ENCODE measurements at places on chromosomes 1 and 21.

DNA sequence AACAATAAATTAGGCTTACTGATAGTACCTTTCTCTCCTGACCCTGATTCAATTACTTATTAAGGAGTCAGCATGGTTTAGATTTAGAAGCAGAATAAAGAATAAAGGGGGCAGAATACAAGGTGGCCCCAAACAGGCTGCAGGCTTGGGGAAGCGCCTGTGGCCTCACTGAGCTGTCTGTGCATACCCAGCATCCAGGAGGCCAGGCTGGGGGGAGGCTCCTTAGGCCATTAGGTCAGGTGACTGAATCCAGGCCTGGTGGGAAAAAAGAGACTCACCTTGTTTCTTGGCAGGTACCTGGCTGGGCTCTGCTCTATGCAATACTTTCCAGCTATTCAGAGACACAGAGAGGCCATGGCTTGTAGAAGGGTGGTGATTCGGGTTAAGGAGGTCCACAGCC lies 38.8 kb downstream of the PGBD5 start:
- DNase-seq, result no peak

GRCh38 chr1:222060210-222060916 lies 318.5 kb upstream of the DUSP10 start:
- no peak for DNase-seq

DNA sequence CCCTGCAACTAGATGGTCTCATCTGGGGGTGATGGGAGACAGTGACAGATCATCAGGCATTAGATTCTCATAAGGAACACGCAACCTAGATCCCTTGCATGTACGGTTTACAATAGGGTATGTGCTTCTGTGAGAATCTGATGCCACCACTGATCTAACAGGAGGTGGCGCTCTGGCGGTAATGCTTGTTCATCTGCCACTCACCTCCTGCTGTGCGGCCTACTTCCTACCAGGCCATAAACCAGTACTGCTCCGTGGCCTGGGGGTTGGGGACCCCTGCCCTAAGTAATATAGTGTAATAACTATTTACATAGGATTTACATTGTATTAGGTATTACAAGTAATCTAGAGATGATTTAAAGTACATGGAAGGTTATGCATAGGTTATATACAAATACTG lies 134.9 kb downstream of the CLEC20A start:
- no peak for DNase-seq

DNA sequence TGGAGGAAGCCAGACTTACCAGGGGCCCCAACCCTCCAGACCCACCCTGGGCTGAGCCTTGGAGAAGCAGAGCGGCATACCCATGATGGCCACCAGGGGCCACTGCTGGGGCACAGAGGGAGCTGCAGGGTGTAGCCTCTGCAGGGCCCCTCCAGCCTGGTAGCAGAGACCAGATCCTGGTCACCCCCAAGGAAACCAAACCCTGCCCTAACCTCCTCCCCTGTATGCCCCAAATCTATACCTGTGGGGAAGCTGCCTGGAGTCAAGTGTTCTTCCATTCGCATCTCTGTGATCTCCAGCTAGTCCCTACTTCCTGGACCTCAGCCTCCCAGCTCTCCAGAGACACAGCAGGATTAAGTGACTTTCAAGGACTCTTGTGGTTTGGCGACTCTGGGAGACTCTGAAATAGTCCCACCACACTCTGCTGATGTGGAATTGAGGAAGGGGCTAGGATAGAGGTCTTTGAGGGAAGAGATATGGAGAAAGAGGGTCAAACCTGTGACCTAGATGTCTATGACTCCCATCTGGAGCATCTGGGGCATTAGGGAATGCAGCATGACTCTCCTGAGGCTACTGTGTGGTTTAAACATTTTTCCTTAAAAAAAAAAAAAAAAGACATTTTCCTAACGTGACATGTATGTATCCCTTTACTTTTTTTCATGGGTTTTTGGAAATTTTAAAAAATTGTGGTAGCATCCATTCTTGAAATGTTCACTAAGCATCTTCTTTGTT lies 119.2 kb upstream of the IPO9 start:
- DNase-seq, result peak; percentile 35

DNA sequence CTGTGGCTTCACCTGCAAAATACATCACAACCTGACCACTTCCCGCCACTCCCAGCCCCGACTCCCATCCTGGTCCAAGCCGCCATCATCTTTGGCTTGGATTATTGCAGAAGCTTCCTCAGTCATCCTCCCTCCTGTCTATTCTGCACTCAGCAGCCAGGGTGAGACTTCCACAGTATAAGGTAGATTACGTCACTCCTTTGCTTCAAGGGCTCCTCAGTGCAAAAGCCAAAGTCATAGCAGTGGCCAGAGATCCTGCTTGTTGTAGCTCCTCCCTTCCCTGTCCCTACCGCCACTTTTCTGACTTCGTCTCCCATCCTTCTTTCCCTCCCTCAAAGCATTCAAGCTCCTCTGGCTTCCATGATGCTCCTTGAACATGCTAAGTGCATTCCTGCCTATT lies 152.8 kb downstream of the GRIK3 start:
- DNase-seq, result no peak

GRCh38 chr21:45415188-45415942 lies 10.4 kb downstream of the COL18A1 start:
- no peak for DNase-seq

DNA sequence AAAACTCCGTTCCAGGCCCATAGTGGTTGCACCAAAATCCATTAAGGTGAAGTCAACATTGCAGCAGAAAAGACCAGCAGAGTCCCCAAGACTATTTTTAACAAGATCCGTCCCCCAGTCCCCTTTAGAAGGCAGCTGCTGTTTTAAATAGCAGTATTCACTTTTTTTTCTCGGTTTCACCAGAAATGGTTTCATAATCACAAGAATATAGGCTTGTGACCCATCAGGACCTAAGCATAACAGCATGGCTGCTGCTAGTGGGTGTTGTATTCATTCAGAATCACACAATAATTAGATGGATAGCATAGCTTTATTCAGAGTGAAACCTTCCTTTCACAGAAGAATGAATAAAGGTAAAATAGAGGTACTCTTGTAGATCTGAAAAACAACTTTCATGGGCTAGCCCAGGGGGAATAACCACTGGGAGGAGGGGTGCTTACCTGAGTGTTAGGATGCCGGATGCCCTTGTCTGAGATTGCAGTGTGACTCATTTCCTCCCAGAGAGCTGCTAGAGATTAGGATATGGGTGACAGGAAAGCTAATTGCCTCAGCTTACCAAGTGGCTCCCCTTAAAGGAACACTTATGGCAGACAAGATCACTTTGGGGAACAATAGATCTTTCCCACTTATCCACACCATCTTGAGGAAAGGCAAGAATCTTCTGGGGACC lies 35.0 kb downstream of the ACKR1 start:
- DNase-seq, result no peak

DNA sequence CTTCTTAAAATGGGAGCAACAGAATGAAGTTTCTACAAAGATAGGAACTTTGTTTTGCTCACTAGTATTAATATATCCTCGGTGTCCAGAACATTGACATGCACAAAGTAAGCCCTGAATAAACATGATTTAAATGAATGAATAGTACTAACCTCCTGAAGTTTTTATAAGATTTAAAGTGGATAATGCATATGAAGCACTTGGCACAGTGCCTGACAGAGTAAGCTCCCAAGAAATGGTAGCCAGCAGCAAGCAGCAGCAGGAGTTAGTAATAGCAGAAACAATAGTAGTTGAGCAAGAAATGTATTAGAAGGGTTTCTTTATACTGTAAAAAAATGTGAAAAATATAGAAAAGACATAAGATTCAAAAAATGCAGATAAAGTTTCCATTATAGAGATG lies 258.1 kb upstream of the C1orf87 start:
- DNase-seq, result no peak

DNA sequence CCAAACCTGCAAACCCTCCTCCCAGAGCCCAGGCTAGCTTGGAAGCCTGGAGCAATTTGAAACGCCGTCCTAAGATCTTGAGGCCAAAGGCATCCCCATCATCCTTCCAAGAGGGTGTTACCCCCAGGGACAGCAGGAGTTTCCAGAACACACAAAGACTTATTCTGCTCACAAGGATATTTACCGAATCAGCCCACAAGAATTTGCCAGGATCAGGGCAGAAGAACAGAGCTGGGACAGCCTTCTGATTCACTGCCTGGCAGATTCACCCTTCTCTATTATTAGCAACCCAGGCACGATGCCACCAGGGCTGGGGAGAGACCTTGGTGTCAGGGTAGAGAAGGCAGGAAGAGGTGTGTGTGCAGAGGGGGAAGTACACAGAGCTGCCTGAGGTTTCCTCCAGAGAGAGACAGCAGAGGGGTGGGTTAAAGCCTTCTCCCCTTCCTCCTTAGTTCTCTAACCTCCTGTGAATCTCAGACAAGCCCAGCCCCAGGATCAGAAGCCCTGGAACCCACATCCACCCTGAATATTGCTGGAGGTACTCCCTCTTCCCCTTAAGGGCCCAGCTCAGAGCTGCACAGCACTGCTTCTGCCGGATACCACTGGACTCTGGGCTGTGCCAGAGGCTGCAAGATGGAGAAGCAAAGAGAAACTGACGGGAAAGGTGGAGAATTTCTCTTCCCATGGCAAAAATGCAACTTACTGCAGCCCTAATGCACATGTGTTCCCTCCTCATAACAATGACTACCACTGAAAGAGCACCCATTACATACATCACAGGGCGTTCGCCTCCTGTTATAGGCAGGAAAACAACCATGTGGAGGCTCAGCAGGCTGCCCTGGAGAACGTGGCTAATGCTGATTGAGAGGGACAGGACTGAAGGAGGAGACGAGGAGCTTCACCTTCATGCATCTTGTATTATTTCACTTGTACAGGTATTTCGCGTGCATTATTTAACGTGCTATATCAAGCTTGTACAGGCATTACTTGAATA lies 61.8 kb downstream of the ITPKB start:
- peak; percentile 91 for DNase-seq

GRCh38 chr1:24931146-24931467 lies 1.0 kb upstream of the RUNX3 start:
- DNase-seq, result no peak

DNA sequence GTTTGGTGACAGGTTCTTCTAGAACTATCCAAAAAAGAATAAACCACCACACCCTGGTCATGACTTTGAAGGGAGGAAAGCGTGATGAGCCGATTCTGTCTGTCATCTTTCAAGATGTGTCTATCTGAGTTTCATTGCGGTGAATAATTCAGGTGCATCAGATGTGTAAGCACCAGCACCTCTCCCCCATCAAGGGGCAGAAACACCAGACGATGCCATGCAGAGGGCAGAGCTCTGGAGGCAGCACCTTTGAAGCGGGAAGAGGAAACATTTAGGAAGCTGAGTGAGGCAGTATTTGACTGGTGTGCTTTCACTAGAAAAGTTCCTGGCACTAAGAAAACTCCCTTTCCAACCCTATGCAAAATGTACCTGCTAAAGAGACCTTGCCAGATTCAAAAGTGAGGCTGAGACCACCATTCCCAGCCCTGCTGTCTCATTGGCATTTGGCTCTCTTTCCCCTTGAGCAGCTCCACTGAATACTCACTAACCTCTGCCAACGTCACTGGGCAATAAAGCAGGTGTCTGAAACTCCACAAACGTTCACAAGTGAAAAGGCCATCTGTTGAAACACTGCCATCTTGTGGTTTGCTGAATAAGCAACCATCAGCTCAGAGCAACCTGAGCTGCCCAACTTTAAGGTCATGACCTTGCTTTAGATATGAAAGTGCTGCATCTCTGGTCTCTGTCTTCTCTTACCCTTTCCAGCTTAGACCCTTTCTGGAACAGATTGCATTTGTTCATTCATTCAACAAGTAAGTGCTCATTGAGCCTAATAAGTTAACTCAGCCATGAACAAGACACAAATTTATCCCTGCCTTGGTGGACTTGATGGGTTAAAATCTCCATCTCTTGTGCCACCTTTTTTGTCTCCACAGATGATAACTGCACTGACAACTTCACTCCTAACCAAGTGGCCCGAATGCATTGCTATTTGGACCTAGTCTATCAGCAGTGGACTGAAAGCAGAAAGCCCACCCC lies 228.6 kb downstream of the PAPPA2 start:
- DNase-seq, result peak; percentile 16

GRCh38 chr1:230424391-230425251 lies 1.5 kb downstream of the PGBD5 start:
- DNase-seq, result no peak

DNA sequence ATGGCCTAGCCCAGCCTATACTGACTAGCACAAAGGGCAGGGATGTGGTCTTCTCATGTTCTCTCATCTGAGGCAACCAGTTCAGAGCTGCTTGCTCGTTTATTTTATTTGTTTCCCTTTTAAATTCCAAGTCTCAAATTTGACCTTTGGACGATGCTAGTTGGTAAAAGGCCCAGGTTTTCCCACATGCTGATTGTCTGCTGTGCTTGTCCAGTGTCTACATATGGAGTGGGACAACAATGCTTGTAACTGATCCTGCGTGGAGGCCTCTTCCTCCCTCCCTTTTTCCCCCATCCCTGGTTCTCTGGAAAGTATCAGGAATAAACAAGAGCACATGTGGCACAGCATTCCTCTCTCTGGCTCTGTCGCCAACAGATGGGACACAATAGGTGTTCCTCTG lies 34.0 kb upstream of the BEND5 start:
- DNase-seq, result no peak

DNA sequence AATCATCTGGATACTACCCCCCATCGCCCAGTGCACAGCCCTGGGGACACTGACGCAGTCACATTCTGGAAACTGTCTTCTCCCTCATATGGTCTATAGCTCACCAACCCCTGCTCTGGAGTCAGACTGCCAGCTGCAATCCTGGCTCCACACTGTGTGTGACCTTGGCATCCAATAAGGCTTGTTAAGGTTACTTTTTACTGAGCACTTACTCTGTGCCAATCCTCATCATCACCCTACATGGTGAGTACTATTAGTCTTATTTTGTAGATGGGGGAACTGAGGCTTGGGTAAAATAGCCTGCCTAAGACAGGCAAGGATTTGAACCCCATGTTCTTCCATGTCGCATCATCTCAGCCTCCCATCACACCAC lies 34.9 kb downstream of the AHDC1 start:
- DNase-seq, result no peak

GRCh38 chr1:228463559-228464455 lies 23.4 kb upstream of the RNF187 start:
- DNase-seq, result peak; percentile 79

GRCh38 chr1:5338466-5338865 lies 653.8 kb downstream of the NPHP4 start:
- DNase-seq, result no peak

GRCh38 chr1:89260042-89260441 lies 12.6 kb downstream of the GBP5 start:
- no peak for DNase-seq

DNA sequence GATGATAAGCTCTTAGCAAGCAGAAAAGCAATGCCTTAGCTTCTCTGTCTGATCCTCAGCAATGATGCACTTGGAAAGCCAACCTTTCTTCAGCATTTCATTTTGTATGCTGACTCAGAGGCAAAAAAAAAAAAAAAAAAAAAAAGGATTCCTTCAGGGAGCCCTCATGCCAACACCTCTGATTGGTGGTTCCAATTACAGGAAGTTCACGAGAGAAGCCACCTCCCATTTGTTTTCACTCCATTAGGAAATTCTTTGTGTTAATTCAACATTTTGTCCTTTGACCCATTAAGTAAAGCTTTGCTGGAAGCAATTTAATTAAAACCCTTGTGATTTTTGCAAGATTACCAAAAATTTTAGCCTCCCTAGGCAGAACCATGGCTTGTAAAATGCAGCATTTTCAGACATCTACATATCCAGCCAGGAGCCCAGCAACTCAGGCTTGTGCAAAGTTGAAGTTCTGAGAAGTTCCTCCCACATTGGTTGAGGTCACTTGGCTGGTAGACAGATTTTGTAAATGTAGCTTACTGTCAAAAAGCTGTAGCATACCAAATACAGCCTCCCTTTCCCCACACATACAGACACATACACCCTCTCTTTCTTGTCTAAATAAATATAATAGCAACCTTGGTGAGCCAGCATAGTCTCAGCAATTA lies 27.1 kb upstream of the VTCN1 start:
- DNase-seq, result no peak

GRCh38 chr21:46126309-46127238 lies 28.7 kb downstream of the COL6A2 start:
- no peak for DNase-seq

Data from GDM1 (cell line).